ENCODE measurements at places on chromosomes 6 and 20.

GRCh38 chr6:8174571-8174970, 72.2 kb upstream of the EEF1E1 start:
- DNase-seq, result no peak

- DNase-seq, result no peak
These were observed 59.3 kb downstream of the CDC5L start for GRCh38 chr6:44446626-44447300.

DNA sequence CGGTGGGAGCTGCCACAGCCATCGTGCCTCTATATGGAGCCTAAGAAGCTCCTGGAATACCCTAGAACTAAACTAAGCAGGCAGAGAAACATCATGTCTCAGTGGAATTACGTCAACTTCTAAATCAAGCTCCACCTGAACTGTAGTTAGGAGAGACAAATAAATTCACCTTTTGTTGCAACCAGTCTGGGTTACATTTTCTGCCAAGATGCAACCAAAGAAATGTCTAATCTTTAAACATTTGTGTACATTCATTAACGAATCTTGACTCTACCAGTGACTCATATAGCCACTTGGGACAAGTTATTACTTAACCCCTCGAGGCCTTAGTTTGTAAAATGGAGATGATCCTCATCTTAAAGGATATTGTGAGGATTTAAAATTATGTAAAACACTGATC, 8.9 kb downstream of the PTPRK start:
- no peak for DNase-seq

DNA sequence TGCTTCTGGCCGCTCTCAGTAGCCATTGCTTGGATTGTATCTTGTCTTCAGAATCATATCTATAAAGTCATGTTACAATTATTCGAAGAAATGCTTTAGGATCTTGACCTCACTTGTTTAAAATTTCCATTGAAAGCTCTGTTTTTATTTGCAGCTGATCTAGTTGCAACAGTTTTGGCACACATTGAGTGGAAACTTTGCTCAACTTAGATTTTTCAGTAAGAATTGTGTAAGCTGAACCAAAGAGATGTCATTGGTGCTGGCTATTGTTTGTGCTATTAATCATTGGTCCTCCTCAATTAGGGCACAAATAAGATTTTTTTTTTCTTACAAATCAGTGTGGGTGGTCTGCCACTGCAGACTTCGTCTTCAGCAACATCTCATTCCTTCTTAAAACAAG, 649.2 kb downstream of the MMUT start:
- no peak for DNase-seq

GRCh38 chr20:62861726-62862336, at the start of gene TCFL5:
TCFL5 (minus strand) TSS chr20:62861822; CDS start chr20:62861670, 152 bp downstream.
- DNase-seq, result no peak

DNA sequence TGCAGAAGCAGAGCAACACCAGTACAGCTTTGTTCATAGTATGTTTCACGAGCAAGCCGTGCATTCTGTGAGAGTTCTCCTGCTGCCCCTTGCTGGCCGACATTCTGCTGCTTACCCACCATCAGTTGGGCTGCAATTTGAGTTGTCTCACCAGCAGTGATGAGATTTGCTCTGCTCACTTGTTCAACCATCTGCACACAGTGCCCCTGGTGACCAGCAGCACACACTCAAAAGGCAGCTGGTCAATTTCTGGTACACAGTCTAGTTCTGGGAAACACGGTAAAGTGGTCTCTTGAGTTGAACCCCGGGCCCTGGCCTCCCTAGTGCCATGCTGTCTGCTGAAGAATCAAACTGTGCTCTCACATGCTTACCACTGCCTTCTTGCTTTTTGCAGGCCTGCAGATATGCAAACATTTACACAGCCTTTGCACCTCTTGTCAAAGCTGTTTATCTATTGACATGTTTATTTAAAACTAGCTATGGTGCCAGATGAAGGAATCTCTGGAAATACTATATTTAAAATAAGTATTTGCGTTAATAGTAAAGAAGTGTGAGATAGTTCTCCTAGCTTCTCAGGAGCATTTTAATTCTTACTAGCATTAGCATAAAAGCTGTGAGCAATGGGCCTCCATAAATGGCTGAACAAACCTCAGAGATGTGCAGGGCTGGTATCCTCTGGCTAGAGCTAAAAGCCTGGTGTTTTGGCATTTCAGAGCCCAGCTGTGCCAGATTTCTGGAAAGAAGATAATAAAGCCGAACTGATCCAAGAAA, 234.3 kb downstream of the ARHGAP18 start:
- DNase-seq, result no peak

Measured in smooth muscle cell of the brain vasculature (primary cell).